Natural killer cell treated with Interleukin-12 subunit alpha and Interleukin-12 subunit beta and Interleukin-15 and Interleukin-18, amount 100 ng/mL, for 72 hours (primary cell): ENCODE measurements at places on chromosomes 6 and 20.

DNA sequence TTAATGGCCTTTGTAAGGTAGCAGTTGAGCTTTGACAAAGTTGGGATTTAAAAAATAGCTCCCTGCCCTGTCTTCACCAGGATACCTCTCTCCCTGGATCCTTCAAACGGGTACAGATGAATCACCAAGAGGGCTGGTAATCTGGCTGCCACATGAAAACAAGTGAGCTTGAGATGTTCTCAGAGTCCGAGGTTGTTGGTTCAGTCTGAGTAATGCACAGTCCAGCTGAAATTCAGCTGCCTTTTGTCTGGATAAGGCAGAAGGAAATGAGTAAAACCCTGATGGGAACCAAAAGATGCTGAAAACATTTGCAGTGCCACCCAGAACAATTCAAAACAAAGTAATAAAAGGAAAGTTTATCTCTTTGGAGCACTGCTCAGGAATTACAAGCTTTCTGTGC is 86.8 kb downstream of the GJA1 start:
- DNase-seq, result no peak

DNA sequence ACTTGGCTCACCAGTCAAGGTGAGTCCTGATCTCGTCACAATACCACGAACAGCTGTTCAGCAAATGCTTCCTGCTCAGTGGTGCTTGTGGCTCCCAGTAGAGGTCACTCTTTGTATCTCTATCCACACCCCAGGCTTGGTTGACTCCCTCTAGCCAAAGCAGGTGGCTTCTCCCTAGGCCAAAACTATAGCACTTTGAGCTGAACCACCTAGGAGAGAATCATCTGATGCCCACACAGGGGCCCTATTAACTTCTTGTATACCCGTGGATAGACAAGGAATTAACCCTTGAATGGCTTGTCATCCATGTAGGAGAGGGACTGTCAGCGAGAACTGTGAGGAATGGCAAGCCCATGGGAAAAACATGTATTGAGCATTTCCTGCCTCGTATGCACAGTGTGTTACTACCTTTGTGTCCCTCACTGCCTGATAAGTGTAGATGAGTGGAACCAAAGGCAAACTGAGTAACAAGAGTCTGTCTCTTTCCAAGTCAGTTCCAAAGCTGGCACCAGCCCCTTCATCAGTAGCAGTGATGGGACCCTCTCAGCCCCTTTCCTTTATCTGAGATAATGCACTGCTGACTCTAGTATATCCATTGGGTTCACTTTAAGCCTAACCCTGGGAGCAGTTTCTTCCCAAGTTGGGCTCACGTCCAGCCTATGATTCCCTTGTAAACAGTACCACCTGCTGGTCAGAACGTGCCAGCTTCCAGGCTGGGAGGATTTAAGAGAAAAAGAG is 42.5 kb downstream of the EIF2S2 start:
- peak; percentile 72 for DNase-seq

- DNase-seq, result no peak
These were observed 966 bp downstream of the CFAP206 start for GRCh38 chr6:87408721-87409155.

DNA sequence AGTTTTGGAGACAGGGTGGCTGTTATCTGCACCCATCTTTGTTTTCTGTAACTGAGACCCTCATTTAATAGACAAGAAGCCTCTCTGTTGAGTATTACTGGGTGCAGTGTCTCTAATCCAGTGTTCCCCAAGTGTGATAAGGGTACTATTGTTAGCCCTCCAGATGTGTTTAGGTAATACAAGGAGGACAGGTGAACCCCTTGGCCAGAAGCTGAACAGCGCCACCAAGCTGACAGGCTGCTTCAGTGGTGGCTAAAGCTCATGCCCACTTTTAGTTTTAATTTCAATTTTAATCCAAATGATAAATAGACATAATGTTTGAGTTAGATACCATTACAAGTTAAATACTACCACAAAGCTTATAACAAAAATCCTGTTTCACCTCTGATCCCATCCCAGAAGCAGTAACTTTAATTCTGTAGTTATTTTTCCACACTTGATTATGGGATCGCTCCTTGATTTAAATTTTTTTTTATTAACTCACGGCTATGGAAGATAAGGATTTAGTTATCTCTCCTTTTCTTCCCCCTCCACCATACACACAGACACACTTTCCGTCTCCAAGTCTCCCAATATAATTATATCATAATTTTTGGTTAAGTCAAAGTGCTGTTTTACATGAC is 8.4 kb upstream of the STK35 start:
- no peak for DNase-seq

DNA sequence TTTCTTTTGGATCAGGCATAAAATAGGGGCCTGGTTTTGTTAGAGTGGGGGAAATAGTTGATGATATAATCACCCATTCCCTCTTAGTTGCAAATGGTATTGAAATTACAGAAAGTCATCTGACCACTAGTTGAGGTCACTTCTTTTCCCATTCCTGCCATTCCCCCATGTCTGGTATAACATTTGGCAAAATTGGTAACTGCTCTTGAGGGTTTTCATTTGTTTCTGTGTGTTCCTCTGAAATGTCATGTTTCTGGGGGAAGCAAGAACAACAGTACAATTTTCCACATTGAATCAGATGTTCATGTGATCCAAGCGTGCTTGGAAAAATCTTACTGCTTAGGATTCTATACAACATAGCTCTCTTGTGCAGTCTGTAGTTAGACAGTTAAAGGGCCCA is 7.3 kb downstream of the AIG1 start:
- DNase-seq, result no peak

DNA sequence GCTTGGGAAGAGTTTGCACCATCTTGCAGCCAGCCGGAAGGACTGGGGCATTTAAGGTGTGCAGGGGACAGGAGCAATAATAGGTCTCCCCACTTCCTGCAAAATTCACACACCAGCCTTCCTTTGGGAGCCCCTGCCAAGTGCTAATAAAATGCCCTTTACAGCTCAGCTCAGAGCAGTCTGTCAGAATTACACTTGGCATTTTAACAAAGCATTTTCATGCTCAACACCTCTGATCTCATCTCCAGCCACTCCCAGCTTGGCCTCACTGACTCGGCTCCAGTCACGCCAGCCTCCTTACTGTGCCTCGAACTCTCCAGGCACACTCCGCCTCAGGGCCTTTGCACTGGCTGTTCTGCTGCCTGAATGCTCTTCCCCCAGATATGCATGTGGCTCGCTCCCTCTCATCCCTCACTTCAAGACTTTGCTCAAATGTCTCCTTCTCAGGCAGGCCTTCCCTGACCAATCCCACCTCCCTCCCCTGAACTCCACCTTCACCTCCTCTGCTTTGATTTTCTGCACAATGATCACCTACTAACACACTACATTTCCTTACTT is 43.7 kb downstream of the GRM4 start:
- DNase-seq, result no peak

DNA sequence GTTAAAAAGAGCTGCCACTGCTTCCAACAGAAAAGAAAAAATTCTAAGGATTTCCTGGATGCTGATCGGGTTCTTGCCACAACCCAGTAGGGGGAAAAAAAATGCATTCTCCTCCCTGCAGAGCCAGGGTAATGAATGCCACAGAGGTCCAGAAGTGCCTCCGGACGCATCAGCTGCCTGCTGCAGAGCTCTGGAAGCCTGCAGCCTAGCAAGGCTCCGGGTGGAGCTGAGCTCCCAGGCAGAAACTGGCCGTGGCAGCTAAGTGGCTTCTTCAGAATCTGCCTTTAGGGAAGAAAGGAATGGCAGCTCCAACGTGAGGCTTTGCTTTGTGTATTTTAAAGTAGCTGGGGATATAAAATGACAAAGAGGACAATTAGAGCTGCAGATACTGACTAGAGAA is 155.0 kb downstream of the CFAP61 start:
- no peak for DNase-seq

GRCh38 chr20:22226849-22227700 is 357.3 kb downstream of the FOXA2 start:
- no peak for DNase-seq

GRCh38 chr20:49631061-49631716 is 63.3 kb upstream of the PTGIS start:
- DNase-seq, result no peak

DNA sequence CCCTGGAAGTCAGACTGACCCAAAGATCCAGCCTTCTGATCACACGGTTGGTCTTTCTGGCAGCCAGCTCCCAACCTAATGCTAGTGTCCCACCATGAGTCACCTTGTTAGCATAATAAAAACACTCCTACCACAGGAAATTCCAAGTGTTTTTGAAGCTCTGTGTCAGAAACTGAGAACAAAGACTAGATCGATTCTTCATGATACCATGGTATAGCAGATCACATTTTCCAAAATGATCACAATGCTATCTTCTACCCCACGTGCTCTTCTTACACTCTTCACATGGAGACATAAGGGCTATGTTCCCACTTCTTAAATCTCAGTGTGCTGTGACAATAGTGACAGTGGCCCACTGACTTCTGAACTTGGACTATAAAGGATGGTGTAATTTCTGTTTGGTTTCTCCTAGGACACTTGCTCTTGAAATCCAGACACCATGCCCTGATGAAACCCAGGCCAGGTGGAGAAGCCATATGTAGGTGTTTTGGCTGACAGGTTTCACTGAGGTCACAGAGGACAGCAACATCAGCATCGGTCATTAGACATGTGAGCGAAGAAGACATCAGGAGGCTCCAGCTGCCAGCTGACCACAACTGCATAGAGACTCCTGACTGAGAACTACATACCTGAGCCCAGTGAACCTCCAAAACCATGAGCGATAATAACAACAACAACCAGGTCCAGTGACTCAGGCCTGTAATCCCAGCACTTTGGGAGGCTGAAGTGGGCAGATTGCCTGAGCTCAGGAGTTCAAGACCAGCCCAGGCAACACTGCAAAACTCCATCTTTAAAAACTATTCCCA is 57.5 kb downstream of the MKKS start:
- no peak for DNase-seq

DNA sequence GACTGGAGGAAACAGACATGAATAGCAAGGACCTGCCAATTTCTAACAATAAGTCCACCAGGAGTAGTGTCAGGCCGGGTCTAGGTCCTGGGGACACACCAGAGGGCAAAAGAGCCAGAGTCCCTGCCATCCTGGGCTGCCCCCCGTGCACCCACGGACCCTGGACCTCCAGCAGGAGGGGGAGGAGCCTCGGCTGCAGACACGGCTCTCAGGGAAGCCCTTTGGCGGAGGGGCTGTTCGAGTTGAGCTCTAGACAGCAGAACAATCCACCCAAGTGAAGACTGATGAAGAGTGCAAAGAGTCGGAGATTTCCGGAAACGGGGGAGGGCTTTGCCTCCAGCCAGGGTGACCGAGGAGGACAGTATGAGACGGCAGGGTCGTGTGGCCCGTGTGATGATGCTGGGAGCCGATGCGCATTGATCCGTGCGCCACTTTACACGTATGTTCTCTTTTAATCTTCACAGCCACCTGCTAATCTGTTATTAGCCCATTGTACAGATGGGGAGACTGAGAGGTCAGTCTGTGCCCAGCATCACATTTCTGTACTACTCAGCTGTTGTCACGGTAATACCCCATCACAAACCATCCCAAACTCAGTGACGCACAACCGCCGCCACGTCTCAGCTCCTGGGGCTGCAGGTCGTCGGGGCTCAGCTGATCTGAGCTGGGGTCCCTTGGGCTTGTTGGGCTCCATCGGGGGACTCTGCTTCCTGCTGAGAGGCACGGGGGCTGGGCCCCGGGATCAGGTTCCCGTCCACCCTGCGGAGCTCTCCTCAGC is 502.0 kb downstream of the PREX1 start:
- no peak for DNase-seq

DNA sequence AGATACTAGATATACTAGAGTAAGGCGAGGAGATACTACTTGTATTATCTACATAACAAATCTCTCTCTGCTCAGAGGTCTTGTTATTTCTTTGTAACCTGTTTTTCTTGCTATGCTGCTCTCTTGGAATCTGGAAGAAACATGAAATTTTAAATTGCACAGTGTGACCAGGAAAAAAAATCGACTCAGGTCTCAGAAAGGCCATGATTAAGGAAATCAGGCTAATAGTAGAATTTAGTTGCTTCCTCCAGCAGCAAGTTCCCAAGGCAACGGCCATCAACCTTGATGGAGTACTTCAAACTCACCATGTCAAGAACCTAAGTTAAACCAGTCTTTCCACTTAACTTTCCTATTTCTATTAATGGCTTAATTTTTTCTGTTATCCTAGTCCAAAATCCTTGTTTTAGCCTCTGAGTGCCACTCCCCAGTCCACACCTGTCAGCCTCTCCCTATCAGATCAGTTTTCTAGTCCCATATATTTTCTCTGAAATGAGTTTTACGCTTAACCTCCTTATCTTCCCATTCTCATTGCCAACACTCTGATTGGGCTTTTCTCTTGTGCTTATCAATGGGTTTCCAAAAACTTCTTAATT is 87.7 kb upstream of the BEND3 start:
- no peak for DNase-seq

DNA sequence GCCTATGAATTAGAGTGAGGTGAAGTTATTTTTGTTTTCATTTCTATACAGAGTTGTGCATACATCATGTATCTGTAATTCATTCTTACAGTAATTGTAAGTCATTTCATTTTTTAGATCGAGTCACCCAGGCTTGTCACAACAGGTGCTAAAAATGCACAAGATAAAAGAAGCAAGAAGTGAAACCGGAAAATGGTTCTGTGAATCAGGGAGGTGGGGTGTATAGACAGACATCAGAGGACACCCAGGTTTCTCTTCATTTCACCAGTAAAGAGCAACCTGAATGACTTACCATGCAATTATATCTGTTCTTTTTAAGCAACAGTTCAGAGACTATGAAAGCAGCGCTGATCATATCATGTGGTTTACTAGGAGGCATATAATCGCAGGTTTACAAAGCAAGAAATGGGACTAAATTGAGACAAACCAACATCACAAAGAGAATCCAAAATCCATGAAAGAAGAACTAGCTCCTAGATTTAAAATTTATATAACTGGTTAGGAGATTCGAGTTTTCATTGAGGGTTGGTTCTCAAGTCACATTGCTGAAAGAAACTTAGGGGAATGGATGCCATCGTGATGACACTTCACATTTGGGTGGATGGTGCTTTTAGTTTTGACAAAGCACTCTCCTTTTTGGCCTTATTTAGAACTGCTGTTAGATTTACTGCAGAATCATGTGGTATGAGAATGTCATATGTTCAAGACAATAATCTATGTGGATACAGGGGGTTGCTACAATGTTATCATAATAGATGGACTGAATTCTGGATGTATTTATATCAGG is 27.9 kb upstream of the TBC1D7 start:
- DNase-seq, result no peak

DNA sequence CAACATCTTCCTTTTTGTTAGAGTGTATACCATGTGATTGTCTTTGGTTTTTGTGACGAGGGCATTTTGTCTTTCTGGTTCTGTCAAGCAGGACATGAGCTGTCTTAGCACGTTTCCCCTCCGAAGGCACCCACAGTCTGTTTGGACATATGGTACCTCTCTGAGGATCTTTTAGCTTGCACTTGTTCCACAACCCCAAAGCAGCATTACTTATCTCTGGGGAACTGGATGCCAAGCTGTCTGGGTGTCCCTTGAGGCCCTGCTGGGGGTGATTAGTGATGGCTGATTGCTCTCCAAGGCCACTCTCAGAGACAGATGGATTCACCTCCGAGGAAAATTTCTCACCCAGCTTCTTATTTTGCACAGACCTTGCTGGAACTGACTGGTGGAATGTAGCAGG is 445.0 kb upstream of the CHD6 start:
- DNase-seq, result no peak

- no peak for DNase-seq
These were observed 37.1 kb downstream of the PPP1R16B start for GRCh38 chr20:38842558-38842981.
